ENCODE measurements at places on chromosomes 2 and 18. TPM values are rescaled to one million over a fixed set of nuclear protein-coding genes. Genes with fewer than 3 reads are reported as not detected.

GRCh38 chr18:5620289-5620688 lies 76.5 kb upstream of the EPB41L3 start:
- DNase-seq = no peak

- DNase-seq = no peak
Measured at GRCh38 chr18:67496469-67496868, 20.1 kb downstream of the DSEL start.

UPP2 gene
- not detected for total RNA-seq

- DNase-seq = no peak
Measured at GRCh38 chr2:65944213-65944612, 490.7 kb upstream of the MEIS1 start.

DNA sequence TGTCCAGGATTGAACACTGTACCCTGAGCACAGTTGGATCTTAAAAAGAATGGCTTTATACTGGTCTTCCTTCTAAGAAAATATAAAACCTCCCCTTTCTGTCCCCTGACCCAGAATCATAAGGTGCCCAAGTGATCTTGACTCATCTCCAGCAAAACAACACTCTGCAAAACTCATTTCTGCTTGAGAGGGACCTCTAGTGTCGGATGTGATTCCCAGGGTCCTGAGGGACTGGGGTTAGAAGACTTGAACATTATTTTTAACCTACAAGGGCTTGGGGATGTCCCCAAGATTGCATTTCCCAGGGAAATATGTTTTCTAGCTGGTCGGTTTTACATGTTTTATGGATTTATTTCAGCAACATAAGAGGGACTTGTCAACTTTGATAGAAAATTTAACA lies 1318.5 kb upstream of the CELF4 start:
- DNase-seq = no peak

- DNase-seq = no peak
Measured at GRCh38 chr2:58720770-58721697, 479.9 kb upstream of the FANCL start.

UGT1A7 gene
- total RNA-seq = not detected

HTR2B gene
- not detected for total RNA-seq

DNA sequence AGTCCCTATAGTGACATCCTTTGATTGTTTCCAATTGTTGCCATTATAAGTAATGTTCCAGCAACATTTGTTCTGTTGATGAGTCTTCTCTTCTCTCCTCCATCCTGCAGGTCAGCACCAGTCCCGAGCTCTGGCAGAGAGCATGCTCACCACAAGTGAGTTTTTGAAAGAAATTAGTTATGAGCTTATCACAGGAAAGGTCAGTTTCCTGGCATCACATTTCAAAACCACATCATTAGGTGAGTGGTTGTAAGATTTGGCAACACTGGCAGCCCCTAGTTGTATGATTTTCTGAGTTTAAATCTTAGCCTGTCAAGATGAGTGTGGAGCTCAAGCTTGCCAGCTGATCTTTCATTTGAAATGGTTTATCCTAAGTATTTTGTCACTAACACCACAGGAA lies 149.6 kb downstream of the ESCO1 start:
- DNase-seq = no peak

SLC30A3 gene
- total RNA-seq = 0.64 TPM

GRCh38 chr2:29694741-29695140 lies 226.6 kb downstream of the ALK start:
- no peak for DNase-seq

DNA sequence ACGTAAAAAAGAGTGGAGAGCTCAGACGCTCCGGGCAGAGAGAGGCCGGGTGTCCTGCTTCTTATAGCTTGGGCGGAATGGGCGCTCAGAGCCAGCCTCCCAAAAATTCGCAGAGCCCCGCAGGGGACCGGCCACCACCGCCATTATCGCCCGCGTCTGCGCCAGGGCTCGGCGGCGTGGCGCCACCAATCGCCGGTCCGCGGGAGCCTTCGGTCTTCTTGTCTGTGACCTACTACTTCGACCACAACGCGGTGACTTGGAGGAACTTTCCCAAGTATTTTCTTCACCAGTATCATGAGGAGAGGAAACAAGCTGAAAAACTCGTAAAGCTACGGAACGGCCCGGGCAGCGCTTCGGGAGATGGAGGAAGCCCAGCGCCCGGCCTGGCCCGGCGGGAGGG lies 1138.1 kb upstream of the CHAC2 start:
- no peak for DNase-seq

- no peak for DNase-seq
Measured at GRCh38 chr18:60232541-60232940, 140.0 kb downstream of the MC4R start.

DNA sequence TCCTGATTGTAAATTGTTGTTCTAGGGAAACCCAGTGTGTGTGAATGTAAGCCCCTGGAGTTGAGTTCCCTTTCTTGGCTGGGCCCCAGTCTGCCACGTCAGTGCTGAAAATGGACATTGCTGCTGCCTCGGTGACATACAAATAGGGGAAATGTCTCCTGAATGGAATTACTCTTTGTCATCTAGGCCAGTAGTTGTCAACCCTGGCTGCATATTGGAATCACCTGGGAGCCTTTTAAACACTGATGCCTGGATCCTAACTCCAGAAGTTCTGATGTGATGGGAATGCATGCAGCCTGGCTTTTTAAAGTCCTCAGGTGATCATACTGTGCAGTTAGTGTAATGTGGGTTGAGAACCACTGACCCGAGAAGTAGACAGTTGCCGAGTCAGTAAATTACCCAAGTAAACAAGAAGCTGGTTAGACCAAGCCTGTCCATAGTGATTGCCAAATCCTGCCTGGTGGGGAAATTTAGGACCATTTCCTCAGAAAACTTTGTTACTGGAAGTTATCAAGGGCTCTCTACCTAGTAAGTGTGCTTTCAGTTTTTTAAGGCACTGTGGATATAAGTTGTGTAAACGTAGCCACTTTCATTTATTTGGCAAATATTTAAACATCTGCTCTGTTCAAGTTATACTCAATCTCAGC lies 27.6 kb upstream of the IL1R1 start:
- no peak for DNase-seq

GRCh38 chr18:62688743-62689317 lies 26.5 kb upstream of the PHLPP1 start:
- no peak for DNase-seq

- no peak for DNase-seq
Measured at GRCh38 chr2:32832821-32833220, 113.9 kb upstream of the LTBP1 start.

GRCh38 chr2:159650574-159650973 lies 34.2 kb upstream of the BAZ2B start:
- no peak for DNase-seq

DNA sequence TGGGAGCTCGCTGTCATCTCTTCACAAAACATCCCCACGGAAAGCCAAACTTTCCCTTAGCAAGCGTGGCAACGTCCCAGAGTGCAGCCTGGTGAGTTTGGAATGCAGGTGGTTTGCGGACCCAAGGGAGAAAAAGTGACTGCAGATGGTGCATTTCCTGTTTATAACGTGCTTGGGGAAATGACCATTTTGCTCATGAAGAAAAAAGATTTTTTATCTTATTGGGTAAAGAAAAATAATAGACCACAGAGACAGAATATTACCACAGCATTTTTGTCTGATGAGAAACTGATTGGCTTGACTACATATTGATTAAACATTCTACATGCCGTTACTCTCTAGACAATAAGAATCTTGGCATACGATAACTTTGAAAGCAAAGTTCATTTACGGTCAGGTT lies 136.5 kb downstream of the COPS8 start:
- no peak for DNase-seq

CHRNG gene
- total RNA-seq = not detected

DNA sequence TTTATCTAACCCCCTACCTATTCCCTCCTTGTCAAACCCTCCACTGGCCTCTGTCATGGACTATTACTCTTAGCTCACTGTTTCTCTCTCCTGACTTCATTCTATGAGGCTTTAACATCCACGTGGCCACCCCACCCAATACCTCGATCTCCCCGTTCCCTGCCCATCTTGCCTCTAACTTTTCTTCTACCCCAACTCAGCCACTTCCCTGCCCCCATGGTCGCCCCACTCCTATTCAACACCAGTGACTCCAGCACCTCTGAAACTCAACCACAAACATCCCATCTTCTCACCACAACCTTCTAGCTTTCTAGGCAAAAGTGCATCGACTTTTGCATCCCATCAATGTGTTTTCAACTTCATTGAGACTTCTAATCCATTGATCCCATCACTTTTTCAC lies 94.2 kb upstream of the EPAS1 start:
- no peak for DNase-seq

GRCh38 chr2:925309-925708 lies 25.3 kb upstream of the SNTG2 start:
- no peak for DNase-seq

COLEC11 gene
- total RNA-seq = 0.39 TPM

DNA sequence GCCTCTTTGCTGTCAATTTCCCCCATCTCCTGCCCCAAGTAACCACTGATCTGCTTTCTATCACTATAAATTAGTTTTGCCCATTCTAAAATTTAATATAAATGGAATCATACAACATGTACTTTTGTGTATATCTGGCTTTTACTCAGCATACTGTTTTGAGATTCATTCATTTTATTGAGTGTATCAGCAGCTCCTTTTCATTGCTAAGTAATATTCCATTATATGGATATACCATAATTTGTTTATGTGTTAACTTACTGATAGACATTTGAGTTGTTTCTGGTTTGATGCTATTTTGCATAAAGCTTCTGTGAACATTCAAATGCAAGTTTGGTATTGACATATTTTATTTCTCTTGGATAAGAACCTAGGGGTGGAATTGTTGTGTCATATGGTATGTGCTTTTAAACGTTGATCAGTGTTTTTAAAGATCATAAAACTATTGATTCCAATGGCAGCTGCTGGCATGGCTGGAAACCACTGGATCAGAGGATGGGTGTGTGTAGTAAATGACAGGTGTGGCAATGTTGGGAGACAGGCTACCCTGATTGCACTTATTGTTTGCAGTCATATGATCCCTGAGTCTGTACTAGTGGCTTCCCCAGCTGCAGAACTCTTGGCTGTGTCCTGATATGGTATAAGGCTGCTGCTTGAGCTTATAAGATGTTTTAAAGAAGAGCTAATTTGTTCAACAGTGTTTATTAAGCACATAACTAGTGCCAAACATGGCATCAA lies 75.3 kb downstream of the CYP1B1 start:
- no peak for DNase-seq

GRCh38 chr2:144015655-144016245 lies 504.2 kb downstream of the ZEB2 start:
- no peak for DNase-seq

DNA sequence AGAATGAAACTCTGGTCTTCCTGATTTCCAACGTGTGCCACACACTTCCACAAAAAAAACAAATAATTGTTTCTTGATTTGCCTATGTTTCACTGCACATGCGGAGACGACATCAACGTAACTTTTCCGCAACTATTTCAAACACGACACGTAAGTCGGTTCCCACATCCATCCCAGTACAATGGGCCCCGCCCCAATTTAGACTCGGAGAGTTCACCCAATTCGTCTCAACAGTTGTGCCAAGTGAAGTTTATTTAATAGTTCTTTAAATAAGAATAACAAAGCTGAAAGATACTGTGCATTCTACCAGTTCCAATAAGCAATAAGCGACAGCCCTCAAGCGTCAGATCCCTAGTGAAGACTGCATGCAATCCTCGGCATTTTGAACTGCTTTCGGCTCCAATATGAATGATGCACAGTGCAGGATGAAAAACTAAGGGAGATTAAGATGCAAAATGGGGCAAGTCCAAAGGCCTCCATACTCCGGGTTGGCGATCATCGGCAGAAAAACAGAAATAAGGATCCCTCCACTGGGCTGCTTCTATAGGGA lies 664 bp downstream of the CCT4 start:
- no peak for DNase-seq

- no peak for DNase-seq
Measured at GRCh38 chr2:200649724-200650123, 63.9 kb downstream of the AOX1 start.

- no peak for DNase-seq
Measured at GRCh38 chr2:103788951-103789350, 1027.1 kb downstream of the TMEM182 start.

GRCh38 chr2:241637795-241638660 lies 535 bp downstream of the ATG4B start:
- no peak for DNase-seq

DNA sequence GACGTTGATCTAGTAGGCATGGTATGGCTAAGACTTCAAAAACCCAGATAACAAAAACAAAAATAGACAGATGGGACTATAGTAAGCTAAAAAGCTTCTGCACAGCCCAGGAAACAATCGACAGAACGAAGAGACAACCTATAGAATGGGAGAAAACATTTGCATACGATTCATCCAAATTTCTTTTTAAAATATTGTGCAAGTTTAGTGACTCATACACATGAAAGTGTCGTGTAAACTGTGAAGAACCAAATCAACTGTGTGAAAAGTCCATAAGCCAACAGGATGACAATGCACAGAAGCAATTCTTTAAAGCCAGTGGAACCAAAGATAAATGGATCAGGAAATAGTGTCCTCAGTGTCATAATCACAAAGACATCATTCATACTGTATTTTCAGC lies 671.1 kb downstream of the RNF144A start:
- DNase-seq = no peak

FBLN7 gene
- 1.8 TPM for total RNA-seq

GRCh38 chr2:20143263-20143662 lies 81.7 kb downstream of the SDC1 start:
- DNase-seq = no peak

- DNase-seq = no peak
Measured at GRCh38 chr18:37246779-37247340, 318.7 kb downstream of the CELF4 start.
